Fibroblast of mammary gland (primary cell): ENCODE measurements at places on chromosomes 1 and 21.
A peak's percentile ranks its signal among the peaks of the same experiment; 100 is the strongest.

- DNase-seq, result peak; percentile 37
Measured at GRCh38 chr1:208101661-208102431, 142.3 kb downstream of the PLXNA2 start.

- no peak for DNase-seq
Measured at GRCh38 chr1:62362061-62362917, 43.1 kb upstream of the KANK4 start.

DNA sequence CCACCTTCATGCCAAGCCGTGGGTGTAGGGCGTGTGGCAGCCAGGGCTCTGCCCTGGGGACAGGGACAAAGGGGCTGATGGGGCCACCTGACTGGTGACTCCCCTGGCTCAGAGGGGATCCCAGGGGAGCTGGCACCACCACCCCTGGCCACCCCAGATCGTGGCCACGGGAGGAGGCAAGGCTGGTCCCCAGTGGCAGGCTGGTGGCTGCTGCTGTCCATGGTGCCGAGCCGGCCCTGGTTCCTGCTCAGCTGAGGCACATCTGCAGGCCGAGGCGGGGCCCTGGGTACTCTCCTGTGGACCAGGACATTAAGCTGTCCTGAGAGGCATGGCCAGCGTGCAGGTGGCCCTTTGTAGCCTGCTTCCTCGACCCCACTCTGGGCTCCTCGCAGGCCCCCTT, 6.5 kb downstream of the PLCH2 start:
- no peak for DNase-seq

GRCh38 chr1:93769777-93770176, 88.1 kb upstream of the BCAR3 start:
- DNase-seq, result no peak

DNA sequence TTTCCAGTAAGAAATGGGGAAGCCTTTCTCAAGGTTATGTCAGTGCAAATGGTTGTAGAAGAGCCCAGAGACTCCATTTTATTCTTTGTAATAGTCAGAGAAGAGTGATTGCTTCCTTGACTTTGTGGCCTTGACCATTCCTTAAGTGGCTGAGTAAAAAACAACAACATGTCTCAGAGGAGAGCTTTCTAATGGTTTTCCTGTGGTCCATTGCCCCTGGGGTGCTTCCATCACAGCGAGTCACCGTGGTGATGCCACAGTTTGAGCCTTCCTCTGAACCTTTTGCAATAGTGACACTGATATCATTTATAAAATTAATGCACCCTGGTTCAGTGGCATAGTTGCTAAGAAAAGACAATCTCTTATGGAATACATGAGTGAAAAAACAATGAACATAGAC, 38.6 kb downstream of the PAPPA2 start:
- DNase-seq, result peak; percentile 62

DNA sequence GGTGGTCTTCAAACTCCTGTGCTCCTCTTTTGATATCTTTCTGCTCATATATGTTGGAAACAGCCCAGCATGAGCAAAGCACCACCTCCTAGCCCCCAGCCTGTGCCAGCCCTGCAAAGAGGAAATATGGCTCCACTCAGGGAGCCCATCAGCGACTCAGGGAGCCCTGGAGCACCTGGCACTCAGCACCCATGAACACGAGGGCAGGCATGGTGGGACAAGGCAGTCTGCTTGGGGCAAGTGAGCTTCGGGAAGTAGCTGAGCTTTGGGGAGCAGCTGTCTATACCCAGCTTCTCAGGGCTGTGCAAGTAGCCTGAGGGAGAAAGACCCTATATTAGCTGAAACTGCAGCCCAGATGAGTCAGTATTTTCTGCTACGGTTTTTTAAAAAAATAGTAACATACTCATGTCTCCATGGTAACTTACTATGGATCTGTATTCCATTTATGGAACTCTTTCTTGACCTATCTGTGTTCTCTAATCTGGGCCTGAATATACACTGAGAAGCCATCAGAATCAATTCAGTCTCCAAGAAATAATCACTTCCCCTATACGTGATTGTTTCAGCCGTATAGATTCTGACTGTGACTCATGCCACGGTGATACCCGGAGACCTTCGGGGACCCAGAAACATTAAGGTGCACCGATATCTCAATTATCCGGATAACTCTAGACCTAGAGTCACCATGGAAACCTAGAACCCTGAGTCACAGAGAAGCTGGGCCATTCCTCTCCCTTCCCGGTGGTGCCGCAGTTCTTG, 1.5 kb upstream of the ETS2 start:
- DNase-seq, result no peak

GRCh38 chr1:93905051-93905450, 4.2 kb downstream of the GCLM start:
- no peak for DNase-seq

- peak; percentile 12 for DNase-seq
Measured at GRCh38 chr1:231628207-231628876, 1.8 kb downstream of the DISC1 start.
